NCI-H1092 (cell line): ENCODE measurements at places on chromosomes 6 and 20.

DNA sequence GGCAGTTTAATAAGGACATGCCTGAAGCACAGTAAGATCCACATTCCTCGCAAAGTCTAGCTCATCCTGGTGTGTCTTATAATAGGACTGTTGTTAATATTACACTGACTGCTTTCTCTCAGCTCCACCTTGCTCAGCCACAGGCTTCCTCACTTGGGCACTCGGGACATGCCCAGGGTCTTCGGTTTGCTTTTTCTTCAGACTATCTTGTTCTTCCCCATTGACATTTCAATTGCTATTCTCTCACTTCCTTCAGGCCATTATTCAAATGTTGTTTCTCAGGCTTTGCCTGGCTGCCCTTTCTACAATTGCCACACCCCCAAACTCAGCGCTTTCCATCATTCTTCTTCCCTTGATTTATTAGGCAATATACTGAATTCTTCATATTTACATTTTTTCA, 274.8 kb upstream of the RGS17 start:
- no peak for DNase-seq

GRCh38 chr6:117687021-117687648, 11.9 kb downstream of the NUS1 start:
- no peak for DNase-seq

- no peak for DNase-seq
Measured at GRCh38 chr6:110620065-110620464, 143.7 kb upstream of the SLC22A16 start.

- DNase-seq = no peak
Measured at GRCh38 chr6:5713519-5713918, 293.2 kb downstream of the NRN1 start.

- DNase-seq = no peak
Measured at GRCh38 chr6:169784821-169785340, 33.5 kb downstream of the ERMARD start.

- DNase-seq = peak; percentile 6
Measured at GRCh38 chr6:37029249-37029971, 24.0 kb downstream of the FGD2 start.

- DNase-seq = no peak
Measured at GRCh38 chr20:22692119-22692475, 107.7 kb upstream of the FOXA2 start.

DNA sequence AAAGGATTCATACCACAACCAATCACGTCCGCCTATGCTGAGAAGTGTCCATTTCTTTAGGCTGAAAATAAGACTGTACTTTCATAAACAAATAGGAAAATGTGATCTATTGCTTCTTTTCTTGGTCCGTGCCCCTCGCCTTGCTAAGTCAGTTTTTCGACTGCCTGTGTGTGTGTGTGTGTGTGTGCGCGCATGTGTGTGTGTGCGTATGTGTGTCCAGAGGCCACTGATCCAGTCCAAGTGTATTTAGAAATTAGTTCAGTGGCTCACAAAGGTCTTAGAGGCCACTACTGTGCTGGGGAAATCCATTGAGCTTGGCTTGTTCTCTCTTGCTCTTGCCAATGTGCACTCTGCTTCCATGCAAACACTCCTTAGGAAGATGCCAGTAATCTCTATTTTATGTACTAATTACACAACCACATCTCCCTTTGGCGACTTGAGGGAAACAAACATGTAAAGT, 50.5 kb downstream of the SLC22A23 start:
- no peak for DNase-seq

DNA sequence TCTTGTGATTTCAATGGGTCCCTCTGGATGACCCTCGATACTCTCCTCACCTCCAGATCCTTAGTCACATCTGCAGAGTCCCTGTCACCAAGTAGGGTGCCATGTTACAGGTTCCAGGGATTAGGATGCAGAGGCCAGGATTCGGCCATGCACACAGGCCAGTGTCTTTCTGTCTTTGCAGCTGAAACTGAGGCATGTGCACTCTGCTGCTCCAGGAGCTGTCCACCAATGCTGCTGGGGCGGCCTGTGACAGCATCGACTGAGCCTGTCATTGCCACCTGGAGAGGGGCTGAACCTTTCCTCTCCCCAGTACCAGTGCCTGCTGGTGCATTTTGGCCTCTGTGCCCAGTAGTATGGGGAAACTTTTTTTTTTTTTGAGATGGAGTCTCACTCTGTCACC, 4.4 kb upstream of the RBM38 start:
- no peak for DNase-seq

DNA sequence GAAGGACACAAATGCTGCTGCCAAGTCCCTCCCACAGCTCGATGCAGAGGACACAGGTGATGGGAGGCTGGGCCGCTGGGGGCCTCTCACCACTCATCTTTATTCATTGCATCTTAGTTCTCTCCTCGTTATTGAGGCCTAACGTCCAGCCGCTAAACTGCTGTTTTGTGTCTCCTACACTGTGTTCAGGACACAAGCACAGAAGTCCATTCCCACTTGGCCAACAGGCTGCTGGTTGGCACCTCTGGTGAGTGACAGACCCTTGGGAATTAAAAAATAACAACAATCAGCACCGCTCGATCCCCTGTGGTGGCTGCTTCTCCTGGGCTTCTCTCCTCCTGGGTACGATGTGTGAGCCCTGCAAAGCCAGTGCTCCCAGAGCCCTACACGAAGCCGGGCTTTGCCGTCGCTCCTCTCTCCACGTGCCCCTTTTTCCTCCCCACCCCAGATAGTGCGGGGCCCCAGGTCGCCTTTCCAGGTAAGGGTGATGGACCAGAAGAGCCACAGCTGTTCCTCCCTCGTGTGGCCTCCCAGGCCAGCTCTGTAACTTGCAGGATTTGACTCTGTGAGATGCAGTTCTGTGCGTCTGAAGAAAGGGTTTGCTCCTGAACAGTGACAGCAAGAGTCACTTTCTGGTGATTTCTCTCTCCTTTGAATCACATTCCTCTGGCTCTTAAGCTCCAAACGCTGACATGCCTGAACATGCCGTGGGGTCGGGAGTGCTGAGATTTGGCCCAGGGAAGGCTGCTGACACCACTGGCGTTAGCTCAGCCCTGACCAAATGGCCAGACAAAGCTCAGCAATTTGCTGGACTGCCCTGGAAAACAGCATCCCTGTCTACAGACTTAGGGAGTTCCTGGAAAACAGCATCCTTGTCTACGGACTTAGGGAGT, 59.3 kb downstream of the DLL1 start:
- peak; percentile 43 for DNase-seq

GRCh38 chr6:141398949-141399348, 733.8 kb upstream of the GJE1 start:
- no peak for DNase-seq

- no peak for DNase-seq
Measured at GRCh38 chr20:44118185-44119033, 68.6 kb downstream of the JPH2 start.

DNA sequence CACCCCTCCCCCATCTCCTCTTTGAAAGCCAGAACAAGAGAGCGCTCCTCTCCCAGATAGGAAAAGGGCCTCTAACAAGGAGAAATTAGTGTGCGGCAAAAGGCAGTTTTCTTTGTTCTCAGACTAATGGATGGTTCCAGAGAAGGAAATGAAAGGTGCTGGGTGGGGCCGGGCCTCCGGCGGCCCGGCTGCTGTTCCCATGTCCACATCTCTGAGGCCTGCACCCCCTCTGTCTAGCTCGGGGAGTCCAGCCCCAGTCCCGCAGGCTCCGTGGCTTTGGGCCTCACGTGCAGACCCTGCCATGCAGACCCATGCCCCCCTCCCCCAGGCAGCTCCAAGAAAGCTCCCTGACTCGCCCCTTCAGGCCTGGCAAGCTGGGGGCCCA, 35.8 kb upstream of the MRGBP start:
- DNase-seq = no peak

GRCh38 chr6:166584155-166584554, 2.3 kb downstream of the RAMACL start:
- DNase-seq = no peak

GRCh38 chr20:47296950-47297349, 59.5 kb downstream of the ZMYND8 start:
- no peak for DNase-seq

DNA sequence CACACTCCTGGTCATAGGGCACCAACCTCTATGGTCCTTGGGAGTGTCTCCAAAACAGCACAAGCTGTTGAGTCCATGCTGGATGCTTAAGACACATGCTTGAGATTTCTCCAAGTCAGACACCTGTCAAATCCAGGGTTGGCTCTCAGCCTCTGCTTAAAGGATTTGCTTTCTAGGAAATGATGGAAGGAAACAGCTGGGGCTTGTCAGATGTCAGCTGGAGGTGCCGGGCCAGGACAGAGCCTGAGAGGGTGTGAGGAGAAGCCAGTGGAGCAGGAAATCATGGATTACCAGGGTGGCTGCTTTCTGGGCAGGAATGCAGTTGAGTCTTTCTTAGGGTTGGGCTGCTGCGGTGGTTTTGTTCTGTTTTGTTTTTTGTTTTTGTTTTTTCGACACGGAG, 83.0 kb upstream of the FAM184A start:
- DNase-seq = no peak

DNA sequence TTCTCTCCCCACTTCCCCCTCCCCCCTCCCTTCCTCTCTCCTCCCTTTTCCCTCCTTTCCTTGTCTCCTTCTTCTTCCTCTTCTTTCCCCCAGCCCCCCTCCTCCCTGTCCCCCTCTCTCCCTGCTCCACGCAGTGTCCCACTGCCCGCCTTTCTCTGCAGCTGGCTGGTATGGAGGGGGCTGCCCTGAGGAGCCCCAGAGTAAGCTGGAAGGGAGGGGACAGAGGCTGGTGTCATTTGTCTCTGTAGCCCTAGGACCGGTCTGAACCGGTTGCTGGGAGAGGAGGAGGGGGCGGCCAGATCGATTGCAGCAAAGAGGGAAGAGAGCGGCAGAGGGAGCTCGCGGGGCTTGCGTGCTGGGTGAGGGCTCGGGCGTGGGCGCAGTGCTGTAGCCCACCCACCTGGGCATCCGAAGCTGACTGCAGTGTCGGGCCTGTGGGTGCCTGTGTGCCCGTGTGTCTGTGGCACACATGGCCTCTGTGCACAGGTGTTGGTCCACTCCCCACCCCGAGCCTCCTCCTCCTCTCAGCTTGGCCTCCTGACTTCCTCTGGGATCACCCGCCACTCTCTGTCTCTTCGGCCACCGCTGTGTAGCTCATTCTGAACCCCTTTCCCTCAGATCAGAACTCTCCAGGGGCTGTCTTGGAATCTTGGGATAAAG, 50.6 kb downstream of the SRC start:
- peak; percentile 88 for DNase-seq

- DNase-seq = no peak
Measured at GRCh38 chr20:58453391-58453790, 61.8 kb downstream of the APCDD1L start.
